ENCODE measurements at places on chromosomes 2 and 18.

- no peak for DNase-seq
Observed at GRCh38 chr2:226728996-226729395, 70.6 kb downstream of the IRS1 start.

DNA sequence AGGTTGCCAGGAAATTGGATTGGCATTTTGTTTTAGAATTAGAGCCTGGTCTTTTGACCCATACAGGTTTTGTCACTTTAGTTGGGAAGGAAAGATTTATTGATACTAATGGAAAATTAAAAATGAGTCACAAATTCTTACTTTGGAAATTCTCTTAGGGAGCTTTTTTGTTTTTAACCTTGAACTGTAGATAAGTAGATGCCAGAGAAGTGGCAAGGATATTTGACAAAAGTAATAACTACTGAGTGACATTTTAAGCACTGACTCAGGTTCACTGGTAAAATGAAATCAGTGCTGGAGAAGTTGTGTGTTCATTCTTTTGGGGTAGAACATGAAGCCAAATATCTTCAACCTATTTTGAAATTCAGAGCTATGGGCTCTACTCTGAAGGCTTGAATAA, 56.5 kb downstream of the LDLRAD4 start:
- DNase-seq, result no peak

GRCh38 chr18:40897884-40898283, 1057.2 kb upstream of the PIK3C3 start:
- no peak for DNase-seq

DNA sequence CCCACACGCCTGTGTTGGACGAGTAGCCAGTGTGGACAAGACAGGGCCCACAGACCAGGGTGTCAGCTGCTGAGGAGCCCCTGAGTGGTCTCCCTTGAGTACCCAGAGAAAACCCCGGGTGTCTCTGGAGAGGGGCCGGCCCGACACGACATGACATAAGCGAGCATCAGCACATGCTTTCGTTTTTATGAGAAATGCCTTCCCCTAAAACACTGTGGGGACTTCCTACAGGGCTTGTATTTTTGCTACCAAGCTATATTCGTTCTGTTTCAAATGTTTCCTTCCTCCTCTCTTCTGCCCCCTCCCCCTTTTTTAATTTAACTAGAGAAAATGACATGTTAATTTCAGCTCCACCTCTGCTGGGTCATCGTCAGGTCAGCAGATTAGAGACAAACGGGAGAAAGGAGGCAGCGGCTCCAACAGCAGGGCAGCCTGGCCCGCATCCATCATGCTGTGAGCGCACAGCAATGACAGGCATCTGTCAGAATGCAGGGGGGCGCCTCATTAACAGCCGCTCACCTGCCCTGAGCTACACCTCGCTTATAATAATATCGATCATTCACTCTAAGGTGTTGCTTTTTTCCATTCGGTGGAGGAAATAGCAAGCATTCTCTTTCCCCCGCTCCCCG, 286.2 kb downstream of the ZNF516 start:
- DNase-seq, result no peak

DNA sequence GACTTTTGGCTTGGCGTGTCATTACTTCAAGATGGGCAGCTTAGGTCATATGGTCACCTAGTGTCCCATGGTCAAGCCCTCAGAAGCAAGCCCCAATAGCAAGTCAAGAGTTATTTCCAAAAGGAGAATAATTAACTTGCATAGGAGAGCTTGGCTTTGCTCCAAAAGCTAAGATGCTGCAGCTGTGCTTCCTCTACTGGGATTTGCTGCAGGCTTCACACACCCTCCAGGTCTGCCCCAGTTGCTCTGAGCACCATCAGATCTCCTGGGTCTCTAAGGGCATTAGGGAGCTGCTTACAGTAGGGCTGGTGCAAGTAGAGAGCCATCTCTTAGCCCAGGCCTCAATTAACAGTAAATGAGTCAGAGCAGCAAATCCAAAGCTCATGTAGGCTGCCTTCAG, 46.6 kb downstream of the THUMPD2 start:
- DNase-seq, result no peak

DNA sequence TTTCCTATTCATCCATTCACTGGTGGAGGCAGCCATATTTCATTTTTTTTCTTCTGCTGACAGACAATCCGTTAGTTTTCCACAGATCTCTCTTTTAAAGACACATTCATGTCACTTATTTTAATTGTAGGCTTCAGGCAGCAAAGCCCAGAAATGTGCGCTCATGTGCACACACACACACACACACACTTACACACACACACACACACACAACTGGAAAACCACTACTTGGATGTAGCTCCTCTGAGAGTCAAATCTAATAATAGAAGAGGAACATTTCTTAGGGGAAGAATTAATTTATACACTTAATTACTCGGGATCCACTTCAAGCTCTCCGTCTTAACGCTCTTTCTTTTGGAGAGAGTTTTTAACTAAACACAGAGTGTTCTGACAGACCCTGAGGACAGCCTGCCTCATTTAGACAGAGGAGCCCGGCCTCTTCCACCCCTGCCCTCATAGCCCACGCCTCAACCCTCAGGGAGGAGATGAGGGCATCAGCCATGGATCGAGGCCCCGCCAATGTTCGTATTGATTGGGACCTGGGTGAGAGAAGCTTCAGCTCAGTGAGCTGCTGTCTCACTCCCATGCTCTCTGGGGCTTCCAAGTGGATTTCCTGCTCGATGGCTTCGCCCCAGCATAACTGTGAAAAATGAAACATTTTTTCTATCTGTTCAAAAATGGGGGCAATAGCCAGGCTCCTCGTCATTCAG, 261.4 kb upstream of the SKOR2 start:
- DNase-seq, result no peak

All from progenitor cell of endocrine pancreas (in vitro differentiated cells).